ENCODE measurements at places on chromosomes 12 and 14.

GRCh38 chr12:6277982-6278438, 32.5 kb upstream of the PLEKHG6 start:
- DNase-seq, result no peak

DNA sequence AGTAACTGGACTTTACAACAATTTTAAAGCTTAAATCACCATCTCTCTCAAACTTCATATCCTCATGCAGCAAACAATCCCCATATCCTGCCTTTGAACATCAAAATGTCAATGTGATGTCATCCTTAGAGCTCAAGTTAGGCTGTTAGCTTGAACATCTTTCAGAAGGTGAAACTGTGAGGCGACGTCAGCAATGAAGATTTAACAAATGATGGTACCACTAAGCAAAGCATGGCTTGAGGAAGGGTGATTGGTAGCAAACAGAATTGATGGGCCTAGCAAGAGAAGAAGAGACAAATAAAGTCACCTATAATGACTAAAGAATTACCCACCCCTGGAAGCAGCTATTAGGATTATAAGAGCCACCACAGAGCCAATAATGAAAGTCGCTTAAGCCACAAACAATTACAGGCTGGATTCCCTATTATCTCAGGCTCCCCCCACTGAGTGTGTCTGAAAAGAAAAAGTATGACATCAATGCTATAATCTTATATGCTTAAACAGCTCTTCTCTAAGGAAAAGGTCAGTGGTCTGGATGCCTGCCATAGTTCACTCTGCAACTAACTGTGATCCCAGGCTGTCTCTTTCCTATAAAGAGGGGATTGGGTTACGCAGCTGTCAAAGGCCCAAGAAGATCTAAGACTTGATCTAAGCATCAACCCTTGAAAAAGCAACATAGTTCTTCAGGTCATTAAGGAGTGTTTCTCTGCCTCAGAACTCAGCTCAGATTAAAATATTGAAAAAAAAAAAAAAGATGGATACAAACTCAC, 18.1 kb downstream of the EGLN3 start:
- peak; percentile 29 for DNase-seq

- DNase-seq, result no peak
Measured at GRCh38 chr12:103482365-103482764, 13.4 kb downstream of the C12orf42 start.

GRCh38 chr14:99129211-99129696, 142.7 kb downstream of the BCL11B start:
- no peak for DNase-seq

DNA sequence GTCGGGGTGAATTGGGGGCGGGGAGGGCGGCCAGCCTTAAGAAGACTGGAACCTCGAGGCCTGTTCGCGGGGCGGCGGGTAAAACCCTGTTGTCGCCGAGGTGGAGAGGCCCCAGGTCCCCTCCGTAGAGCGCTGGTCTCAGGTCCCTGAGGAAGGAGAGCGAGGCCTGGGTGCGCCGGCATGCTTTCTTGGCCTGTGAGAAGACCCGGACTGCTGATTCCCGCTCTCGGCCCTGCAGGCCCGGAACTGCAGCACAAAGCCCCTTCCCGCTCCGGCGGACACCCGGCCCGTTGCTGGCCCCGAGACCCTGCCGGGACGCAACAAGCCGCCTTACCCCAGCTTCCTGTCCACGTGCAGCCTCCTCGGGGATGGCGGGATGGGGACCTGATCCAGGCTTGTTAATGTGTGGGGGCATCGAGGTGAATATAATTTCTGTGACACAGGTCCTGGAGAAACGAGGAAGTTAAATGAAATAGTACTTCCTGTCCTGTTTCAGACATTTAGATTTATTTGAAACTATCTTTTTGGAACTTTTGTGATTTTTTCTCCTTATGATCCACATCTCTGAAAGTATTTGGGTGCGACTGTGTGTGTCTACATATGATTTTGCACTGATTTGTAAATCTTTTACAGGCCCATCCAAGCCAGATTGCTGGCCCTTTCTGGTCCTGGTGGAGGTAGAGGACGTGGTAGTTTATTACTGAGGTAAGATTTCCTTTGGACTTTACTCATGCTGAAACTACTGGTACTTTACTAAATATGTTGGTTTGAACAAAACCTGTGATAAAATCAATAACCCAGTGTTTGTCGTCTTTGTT, 600 bp downstream of the PNN start:
- no peak for DNase-seq

- no peak for DNase-seq
Measured at GRCh38 chr12:97801471-97802059, 339.0 kb downstream of the RMST start.

- no peak for DNase-seq
Measured at GRCh38 chr14:69572841-69573135, 1.9 kb downstream of the CCDC177 start.
